Bone marrow (tissue), 2 donors: ENCODE measurements at places on chromosomes 16 and 17.
A peak's percentile ranks its signal among the peaks of the same experiment; 100 is the strongest.

- no peak for DNase-seq
These were observed 102.3 kb downstream of the XYLT1 start for GRCh38 chr16:17368446-17368845.

DNA sequence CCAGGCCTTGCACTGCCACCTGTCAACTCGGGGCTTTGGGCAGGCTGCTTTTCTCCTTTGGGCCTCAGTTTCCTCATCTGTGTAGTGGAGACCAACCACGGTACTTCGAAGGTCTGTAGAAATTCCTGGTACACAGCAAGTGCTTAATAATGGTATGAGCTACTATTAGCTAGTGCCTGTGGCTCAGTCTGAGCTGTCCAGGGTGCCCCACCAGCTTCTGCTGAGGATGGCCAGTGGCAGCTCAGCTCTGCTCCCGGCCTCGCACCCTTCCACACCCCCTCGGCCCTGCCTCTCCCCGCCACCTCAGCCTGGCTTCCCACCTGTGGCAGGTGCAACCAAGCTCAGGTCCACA lies 26.2 kb upstream of the PLCG2 start:
- no peak for DNase-seq

GRCh38 chr16:67613808-67614207 lies 31.1 kb upstream of the CARMIL2 start:
- no peak for DNase-seq

- peak; percentile 12 for DNase-seq
These were observed 829 bp downstream of the PITPNM3 start for GRCh38 chr17:6555331-6556120.

- no peak for DNase-seq
These were observed 74.1 kb downstream of the NT5M start for GRCh38 chr17:17377071-17377967.

GRCh38 chr16:84608282-84608681 lies 9.6 kb downstream of the COTL1 start:
- DNase-seq = peak; percentile 47

DNA sequence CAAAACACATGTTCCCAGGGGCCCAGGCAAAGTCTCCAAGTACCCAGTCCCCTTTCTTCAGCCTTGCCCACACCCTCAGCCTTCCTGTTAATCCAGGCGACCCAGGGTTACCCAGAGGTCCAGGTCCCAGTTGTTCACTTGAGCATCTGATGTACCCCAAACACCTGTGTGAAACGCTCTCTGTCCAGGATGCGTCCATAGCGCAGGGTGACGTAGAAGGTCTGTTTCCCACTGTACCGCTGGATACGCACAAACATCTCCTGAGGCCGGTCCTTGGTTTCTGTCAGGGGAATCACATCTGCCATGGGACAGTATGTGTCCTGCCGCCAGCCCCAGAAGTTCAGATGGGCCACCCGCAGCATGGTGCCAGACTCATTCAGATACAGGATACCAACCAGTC lies 1.6 kb downstream of the TMEM186 start:
- no peak for DNase-seq

DNA sequence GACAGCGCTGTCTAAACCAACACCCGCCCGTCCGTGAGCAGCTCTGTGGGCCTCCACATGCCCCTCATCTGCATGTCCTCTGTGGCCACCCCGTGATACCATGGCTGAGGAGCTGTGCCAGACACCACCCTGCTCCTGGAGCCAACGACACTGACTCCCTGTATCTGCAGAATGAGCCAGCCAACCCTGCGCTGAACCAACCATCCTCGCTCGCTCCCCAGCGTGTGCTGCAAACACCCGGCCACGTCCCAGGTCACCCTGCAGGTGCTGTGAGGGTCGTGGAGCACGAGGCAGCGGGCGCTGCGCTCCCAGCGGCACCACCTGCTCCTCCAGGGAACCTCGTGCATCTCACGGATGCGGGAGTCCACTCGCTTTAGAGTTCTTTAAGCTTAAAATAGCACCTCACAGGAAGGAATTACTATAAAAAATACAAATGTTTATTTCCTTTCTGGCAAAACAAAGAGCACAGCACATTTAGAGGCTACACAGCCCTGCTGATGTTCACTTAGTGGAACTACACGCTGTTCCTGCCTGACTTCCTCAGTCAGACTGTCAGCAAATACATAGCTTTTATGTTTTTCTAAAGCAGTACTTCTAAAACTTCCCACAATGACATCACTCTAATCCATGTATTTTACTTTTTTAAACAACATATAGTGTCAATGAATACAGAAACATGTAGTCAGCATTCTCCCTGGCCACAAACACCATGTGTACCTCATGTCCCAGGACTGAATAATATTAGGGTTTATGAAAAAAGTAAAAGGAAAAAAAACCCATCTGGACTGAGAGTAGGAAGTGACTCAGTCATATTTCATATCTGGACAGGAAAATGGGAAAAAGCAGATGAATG lies 43.5 kb downstream of the MAP1LC3B start:
- DNase-seq = peak; percentile 15

- no peak for DNase-seq
These were observed 901 bp upstream of the HEATR6 start for GRCh38 chr17:60079401-60080243.
